ENCODE measurements at places on chromosomes 11 and 22.
A peak's percentile ranks its signal among the peaks of the same experiment; 100 is the strongest.

GRCh38 chr11:117759305-117759704 lies 37.7 kb downstream of the DSCAML1 start:
- DNase-seq, result no peak

DNA sequence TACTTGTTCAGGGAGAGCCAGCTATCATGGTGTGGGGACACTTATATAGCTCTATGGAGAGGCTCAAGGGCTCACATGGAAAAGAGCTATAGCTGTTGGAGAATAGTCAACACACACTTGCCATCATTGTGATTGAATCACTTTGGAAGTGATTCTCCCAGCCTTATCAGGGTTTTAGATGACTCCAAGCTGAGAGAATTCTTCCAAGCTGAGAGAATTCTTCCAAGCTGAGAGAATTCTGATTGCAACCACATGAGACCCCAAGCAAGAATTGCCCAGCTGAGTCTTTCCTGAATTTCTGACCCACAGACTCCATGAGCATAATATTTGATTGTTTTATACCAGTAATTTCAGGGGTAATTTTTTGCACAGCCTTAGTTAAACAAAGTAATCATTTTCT lies 1318.3 kb upstream of the RAG2 start:
- DNase-seq, result peak; percentile 63

- no peak for DNase-seq
Measured at GRCh38 chr11:121463689-121464335, 11.0 kb upstream of the SORL1-AS1 start.

- no peak for DNase-seq
Measured at GRCh38 chr22:28394513-28395110, 285.0 kb downstream of the TTC28 start.

DNA sequence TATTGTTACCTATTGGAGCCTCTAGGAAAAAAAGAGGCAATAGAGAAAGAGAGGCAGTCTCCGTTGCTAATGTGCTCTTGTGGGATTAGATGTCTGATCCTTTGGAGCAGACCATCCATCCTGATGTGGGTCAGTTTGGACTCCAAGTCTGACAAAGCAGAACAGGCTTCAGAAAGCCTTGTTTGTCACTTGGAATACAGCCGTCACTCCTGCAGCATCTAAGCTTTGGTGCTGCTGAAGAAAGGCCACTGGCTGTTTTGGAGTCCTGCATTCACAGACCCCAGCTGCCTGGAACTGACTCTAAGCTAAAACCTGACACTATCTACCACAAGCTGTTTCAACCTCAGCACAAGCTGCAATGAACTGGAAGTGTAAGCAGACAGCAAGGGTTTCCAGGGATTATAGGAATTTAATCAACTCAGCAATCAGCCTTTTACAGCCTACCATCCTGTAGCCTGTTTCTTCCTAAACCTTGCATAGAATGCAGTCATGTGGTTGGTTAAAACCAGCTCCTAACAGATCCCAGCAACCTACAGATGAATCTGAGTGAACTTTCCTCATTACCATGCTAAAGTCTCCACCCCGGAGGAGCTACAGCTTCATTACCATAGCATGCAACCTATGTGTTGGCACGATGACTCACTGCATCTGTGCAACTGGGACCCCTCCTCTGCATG lies 3.7 kb upstream of the PLAAT4 start:
- peak; percentile 53 for DNase-seq

GRCh38 chr11:114091516-114092397 lies 32.2 kb downstream of the ZBTB16 start:
- DNase-seq, result no peak

GRCh38 chr11:30605036-30605605 lies 19.0 kb upstream of the MPPED2 start:
- no peak for DNase-seq

DNA sequence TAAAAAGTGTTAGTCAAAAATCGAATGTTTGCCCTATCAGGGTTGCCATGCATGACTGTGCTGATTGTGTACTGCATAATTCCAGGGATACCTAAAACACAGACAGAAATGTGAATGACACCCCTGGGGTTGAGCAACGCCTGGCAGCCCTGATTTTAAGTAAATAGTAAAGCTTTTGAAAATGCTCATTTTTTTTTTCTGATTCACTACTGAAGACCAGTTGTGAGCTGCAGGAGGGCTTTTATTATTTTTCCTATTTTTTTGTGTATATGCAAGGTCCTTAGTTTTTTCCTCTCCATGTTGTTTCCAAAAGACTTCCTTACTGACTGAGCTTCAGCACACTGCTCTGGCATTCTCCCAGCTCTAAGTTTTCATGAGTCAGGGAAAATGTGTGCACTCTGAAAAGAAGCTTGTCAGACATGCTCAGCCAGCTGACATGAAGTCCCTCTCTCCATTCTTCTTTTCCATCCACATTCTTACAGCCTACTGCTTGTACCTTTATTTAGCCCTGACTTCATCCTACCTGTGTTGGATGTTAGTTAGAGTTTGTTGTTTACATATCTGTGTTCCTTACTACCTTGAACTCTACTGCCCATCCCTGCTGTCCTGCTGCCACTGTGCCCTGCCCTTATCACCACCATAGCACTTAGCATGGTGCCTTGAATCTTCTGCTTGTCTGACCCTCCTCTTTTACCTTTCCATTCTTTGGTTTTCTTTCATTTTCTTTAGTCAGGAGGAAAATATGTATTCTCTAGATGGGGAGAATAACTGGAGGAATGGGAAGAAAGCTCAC lies 79.5 kb downstream of the HORMAD2 start:
- peak; percentile 75 for DNase-seq

DNA sequence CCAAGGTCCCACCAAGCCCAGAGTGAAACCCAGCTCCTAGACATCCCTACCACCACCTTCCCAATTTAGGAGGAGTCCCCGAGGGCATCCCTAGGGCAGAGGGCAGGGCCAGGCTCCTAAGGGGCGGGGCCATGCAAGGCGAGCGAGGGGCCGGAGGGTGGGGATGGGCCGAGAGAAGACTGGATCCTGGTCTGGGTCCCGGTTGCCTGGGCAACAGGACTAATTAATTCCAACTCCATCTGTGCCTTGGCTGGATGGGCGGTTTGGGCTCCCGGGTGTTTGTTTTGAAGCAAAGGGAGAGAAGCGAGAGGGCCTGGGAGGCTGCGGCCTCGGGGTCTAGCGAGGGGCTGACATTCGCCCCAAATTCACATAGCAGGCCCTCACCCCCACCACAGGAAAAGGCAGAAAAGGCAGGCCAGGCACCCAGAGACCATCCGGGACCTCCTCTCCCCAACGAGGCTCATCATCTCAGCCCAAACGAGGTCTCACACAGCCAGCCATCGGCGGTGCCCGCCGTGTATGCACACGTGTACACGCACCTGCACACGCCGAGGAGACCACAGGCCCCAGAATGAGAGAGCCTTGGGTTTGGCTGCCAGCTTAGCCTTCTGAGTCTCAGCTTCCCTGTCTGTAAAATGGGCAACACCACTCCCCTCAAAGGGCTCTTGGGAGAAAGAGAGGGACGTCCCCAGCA lies 23.9 kb downstream of the ELFN2 start:
- no peak for DNase-seq

- no peak for DNase-seq
Measured at GRCh38 chr11:118002541-118003423, 16.6 kb downstream of the IL10RA start.

GRCh38 chr11:134170177-134170918 lies 53.4 kb downstream of the NCAPD3 start:
- DNase-seq, result no peak

GRCh38 chr11:45259592-45259991 lies 26.5 kb downstream of the SYT13 start:
- DNase-seq, result peak; percentile 52

- DNase-seq, result no peak
Measured at GRCh38 chr11:125435461-125436238, 60.4 kb downstream of the FEZ1 start.

GRCh38 chr11:133943950-133944698 lies 12.6 kb downstream of the IGSF9B start:
- no peak for DNase-seq

DNA sequence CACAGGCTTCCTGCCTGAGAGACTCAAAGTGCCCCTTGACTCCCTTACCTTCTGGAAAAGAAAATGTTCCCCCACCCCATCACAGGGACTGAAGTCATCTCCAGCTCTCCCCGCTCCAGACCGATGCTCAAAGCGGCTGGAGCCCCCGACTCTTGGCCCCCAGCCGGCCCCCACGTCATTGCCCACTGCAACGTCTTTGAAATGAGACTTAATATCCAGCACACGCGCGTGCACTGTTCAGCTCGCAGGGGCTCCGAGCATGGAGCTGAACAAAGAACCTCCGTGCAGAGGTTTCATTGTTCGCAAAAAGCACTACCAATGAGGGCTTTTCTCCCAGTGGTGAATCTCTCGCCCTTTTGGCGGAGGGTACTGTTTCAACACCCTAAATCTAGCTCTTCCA lies 313.4 kb upstream of the SORL1-AS1 start:
- DNase-seq, result no peak

DNA sequence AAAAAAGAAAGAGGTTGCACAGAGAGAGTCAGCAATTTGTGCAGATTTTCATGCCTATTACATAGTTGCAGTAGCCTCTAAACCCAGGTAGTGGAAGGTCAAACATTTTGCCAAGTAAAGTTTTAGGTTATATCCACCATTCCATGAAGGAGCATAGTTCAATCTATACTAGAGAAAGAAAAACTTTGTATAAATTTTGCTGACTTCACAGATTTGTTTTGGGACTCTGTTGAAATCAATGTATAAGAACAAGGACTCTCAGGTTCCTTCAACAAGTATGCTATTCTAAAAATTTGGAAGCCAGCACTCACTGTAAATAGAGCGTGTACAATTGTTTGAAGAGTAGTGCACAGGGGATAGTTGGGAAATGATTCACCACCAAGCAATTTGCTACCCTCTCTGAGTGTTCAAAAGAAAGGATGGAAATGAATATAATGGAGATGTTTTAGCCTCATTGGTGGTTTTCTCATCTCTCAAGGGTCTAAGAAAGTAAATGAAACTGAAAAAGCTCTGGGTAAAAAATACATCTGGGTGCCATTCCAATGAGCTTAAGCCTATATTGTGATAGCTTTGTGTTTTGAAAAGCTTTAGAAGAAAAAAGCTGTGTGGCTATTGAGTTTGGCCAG lies 508.4 kb upstream of the LUZP2 start:
- peak; percentile 88 for DNase-seq
